Memory B cell (primary cell): ENCODE measurements at places on chromosomes 1 and 21.

GRCh38 chr1:221169447-221169889 is 290.2 kb downstream of the HLX start:
- H3K27ac ChIP-seq = no peak overlapping the region
- peaks cover 2% of the 10 kb centered on the region for H3K27me3 ChIP-seq
- H3K36me3 ChIP-seq = peaks cover 7% of the 10 kb centered on the region
- no peak overlapping the region for H3K4me3 ChIP-seq
- no peak for DNase-seq
- peaks cover 43% of the 10 kb centered on the region for H3K4me1 ChIP-seq

DNA sequence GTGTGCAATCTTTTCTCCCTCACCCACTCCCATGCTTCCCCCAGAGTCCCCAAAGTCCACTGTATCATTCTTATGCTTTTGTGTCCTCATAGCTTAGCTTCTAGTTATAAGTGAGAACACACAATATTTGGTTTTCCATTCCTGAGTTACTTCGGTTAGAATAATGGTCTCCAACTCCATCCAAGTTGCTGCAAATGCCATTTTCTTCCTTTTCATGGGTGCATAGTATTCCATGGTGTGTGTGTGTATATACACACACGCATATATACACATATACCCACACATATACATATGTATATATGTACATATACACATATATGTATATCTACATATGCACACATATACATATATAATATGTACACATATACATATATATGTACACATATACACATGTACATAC is 69.3 kb downstream of the ERG start:
- no peaks in the 10 kb centered on the region for H3K36me3 ChIP-seq
- no peak for DNase-seq
- no peak overlapping the region for H3K27ac ChIP-seq
- H3K27me3 ChIP-seq = no peaks in the 10 kb centered on the region
- no peak overlapping the region for H3K4me3 ChIP-seq

- H3K27ac ChIP-seq = no peak overlapping the region
- H3K27me3 ChIP-seq = peaks cover 6% of the 10 kb centered on the region
- no peak overlapping the region for H3K4me3 ChIP-seq
- no peak for DNase-seq
These were observed 13.6 kb downstream of the GABRD start for GRCh38 chr1:2032737-2033136.

DNA sequence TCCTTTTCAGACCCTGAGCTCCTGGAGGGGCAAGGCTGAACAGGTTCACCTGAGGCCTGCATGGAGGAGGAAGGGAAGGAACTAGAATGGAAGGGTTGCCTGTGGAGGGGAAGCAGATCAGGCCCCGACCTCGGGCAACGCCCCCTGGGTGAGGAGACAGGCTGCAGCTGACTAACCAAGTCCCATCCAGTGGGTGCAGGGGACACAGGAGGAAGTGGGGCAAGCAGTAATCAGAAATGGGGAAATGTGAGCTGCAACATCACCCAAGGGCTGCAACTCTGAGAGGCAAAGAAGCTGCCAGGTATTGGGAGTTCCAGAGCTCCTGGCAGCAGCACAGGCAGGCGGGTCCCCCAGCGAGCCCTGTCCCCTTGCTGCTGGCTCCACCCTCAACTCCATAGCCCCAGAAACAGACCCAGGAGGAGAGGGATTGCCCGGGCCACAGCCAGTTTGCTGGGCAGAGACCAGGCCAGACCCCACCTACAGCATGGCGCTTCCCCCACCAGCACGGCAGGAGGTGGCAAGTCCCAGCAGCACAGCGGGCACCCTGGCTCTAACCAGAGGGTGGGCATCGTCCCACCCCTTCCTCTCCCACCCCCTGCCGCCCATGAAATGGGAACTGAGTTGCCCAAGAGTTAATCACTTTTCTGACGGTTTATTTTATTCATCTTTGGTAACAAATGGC is 38.5 kb downstream of the MRPL37 start:
- H3K27me3 ChIP-seq = no peaks in the 10 kb centered on the region
- H3K4me3 ChIP-seq = no peak overlapping the region
- no peak overlapping the region for H3K27ac ChIP-seq
- H3K4me1 ChIP-seq = peaks cover 3% of the 10 kb centered on the region
- DNase-seq = no peak

- DNase-seq = no peak
- peaks cover 9% of the 10 kb centered on the region for H3K4me1 ChIP-seq
- H3K27me3 ChIP-seq = peaks cover 2% of the 10 kb centered on the region
- no peak overlapping the region for H3K4me3 ChIP-seq
These were observed 132.6 kb upstream of the CTTNBP2NL start for GRCh38 chr1:112263453-112263852.

DNA sequence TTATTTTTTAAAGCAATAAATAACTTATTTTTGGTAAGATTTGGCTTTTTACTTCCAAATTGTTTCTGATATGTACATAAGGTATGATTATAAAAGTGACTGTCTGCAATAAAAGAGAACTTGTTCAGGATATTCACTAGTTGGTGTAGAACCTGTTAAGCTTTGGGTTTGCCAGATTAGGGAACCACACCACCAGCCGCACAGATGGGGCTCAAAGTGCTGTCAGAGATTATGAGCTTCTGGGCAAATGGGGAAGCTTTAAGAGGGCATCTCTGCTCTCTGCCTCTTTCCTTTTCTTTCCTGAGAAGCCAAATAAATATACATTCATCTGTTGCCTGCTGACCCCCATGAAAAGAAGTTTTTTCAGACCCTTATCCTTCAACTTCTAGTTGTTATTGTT is 25.4 kb downstream of the IVNS1ABP start:
- peak overlapping the region; percentile 11 for H3K27ac ChIP-seq
- H3K36me3 ChIP-seq = peaks cover 8% of the 10 kb centered on the region
- no peak overlapping the region for H3K4me3 ChIP-seq
- H3K27me3 ChIP-seq = no peaks in the 10 kb centered on the region
- H3K4me1 ChIP-seq = peaks cover 8% of the 10 kb centered on the region

GRCh38 chr1:26583646-26584485 is 54.3 kb downstream of the RPS6KA1 start:
- DNase-seq = no peak
- H3K36me3 ChIP-seq = no peaks in the 10 kb centered on the region
- H3K27ac ChIP-seq = no peak overlapping the region
- H3K4me1 ChIP-seq = no peaks in the 10 kb centered on the region
- H3K4me3 ChIP-seq = no peak overlapping the region
- H3K27me3 ChIP-seq = no peaks in the 10 kb centered on the region

GRCh38 chr1:232183802-232184201 is 446.1 kb downstream of the SIPA1L2 start:
- peaks cover 7% of the 10 kb centered on the region for H3K27me3 ChIP-seq
- H3K36me3 ChIP-seq = no peaks in the 10 kb centered on the region
- no peak overlapping the region for H3K4me3 ChIP-seq

- DNase-seq = no peak
- no peak overlapping the region for H3K27ac ChIP-seq
- H3K36me3 ChIP-seq = peaks cover 11% of the 10 kb centered on the region
- no peaks in the 10 kb centered on the region for H3K27me3 ChIP-seq
These were observed 10.8 kb downstream of the SLAMF1 start for GRCh38 chr1:160636076-160636475.

GRCh38 chr1:211643324-211644212 is 31.9 kb downstream of the NEK2 start:
- no peak overlapping the region for H3K27ac ChIP-seq
- no peaks in the 10 kb centered on the region for H3K27me3 ChIP-seq
- H3K36me3 ChIP-seq = no peaks in the 10 kb centered on the region
- H3K4me1 ChIP-seq = peaks cover 3% of the 10 kb centered on the region

GRCh38 chr1:204438628-204439027 is 27.0 kb upstream of the PPP1R15B start:
- H3K36me3 ChIP-seq = peaks cover 42% of the 10 kb centered on the region
- no peak overlapping the region for H3K27ac ChIP-seq

DNA sequence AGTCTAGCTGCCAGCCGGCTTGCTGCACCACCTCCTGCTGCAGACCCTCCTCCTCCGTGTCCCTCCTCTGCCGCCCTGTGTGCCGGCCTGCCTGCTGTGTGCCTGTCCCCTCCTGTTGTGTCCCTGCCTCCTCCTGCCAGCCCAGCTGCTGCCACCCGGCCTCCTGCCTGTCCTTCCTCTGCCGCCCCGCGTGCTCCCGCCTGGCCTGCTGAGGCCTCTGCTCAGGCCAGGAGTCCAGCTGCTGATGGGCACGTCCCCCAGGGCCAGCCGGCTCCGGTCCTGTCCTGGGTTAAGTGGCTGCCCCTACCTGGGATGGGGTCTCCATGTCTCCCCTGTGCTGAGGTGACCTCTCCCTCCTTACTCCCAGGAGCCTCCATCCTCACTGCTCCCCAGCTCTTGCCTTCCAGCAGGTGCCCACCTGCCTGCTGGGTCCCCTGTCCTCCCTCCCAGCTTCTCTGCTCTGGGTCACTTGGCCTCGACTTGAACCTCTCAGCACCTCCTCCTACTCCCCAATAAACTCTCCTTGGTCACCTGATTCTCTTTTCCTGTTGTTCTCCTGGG is 870 bp downstream of the KRTAP10-8 start:
- H3K27me3 ChIP-seq = peaks cover 18% of the 10 kb centered on the region
- H3K4me1 ChIP-seq = no peaks in the 10 kb centered on the region
- no peak overlapping the region for H3K27ac ChIP-seq
- H3K36me3 ChIP-seq = peaks cover 9% of the 10 kb centered on the region

GRCh38 chr1:3021233-3021671 is at the start of gene ACTRT2:
Gene ACTRT2, plus strand, starts transcription at chr1:3021467. Its CDS starts 220 bp downstream, at chr1:3021687.
- no peaks in the 10 kb centered on the region for H3K27me3 ChIP-seq
- no peak for DNase-seq
- no peak within 1 kb of the TSS for H3K27ac ChIP-seq
- H3K4me1 ChIP-seq = no peaks in the 10 kb centered on the region

DNA sequence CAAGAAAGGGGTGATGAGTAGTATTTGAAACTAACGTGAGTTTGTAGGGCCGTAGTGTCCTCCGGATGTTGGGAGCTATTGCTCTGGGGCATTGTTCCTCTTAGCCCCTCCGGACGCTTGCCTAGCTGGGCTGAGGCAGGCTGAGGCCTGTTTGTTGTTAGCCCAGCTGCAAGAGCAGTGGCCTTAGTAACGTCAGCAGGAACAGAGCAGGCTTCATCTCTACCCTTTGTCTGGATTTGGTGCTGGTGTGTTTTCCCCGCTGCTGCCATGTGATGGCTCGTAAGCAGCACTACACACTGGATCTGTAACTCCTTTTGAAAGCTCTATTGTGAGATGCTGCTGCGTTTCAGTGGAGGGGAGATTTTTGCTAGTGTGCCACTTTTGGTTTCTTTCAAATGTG is 57.6 kb downstream of the DNM3 start:
- peaks cover 8% of the 10 kb centered on the region for H3K27me3 ChIP-seq
- H3K4me1 ChIP-seq = no peaks in the 10 kb centered on the region
- no peak overlapping the region for H3K4me3 ChIP-seq
- DNase-seq = no peak

DNA sequence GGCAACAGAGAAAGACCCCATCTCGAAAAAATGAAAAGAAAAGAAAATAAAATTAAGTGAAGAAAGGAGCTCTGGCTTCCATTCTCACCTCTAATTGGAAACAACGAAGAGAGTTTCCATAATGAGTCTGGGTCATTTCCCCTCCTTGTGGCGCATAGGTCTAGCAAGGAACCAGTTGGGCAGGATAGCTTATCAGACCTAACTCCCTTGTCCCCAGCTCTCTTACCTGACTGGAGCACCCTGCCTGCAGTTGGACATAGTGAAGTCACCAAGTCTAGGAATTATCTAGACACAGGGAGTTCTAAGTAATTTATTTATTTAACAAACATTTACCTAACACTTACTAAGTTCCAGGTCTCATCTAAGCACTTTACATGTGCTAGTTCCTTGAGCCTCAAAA is 63.0 kb upstream of the RAB4A start:
- no peak for DNase-seq
- no peaks in the 10 kb centered on the region for H3K4me1 ChIP-seq
- H3K4me3 ChIP-seq = no peak overlapping the region
- H3K27me3 ChIP-seq = peaks cover 1% of the 10 kb centered on the region
- no peaks in the 10 kb centered on the region for H3K36me3 ChIP-seq

- no peaks in the 10 kb centered on the region for H3K36me3 ChIP-seq
- H3K4me1 ChIP-seq = no peaks in the 10 kb centered on the region
- DNase-seq = no peak
- H3K27me3 ChIP-seq = peaks cover 2% of the 10 kb centered on the region
These were observed 601.7 kb downstream of the NPHP4 start for GRCh38 chr1:5390504-5390903.

DNA sequence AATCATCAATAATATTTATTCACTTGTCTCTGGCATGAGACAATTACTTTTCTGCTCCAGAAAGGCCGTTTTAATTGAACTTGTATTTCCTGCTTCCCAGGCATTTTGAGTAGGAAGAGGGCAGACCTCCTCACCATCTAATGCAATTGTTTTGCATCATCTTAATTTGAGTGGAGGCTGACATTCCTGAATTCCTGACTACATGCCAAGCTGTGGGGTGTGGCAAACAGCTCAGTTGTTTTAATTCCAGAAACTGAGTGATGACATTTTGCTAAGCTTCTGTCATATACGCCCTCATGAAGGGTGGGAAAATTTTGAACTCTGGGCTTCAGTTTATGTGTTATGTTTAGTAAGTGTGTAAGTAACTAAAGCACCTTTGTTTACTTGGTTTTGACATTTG is 125.4 kb upstream of the USP25 start:
- H3K4me3 ChIP-seq = no peak overlapping the region
- H3K36me3 ChIP-seq = no peaks in the 10 kb centered on the region
- DNase-seq = no peak
- H3K27me3 ChIP-seq = peaks cover 4% of the 10 kb centered on the region

DNA sequence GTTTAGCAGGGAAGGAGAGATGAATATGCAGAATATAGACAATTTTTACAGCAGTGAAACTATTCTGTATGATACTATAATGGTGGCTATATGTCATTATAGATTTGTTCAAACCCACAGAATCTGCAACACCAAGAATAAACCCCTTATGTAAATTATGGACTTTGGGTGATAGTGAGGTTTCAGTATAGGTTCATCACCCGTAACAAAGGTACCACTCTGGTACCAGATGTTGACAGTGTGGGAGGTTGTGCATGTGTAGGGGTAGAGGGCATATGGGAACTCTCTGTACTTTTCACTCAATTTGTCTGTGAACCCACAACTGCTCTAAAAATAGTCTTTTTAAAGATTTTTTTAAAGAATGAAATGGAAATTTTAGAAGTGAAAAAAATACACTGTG is 29.9 kb upstream of the PRDX6 start:
- no peak overlapping the region for H3K27ac ChIP-seq
- H3K4me3 ChIP-seq = no peak overlapping the region
- peaks cover 13% of the 10 kb centered on the region for H3K4me1 ChIP-seq
- H3K27me3 ChIP-seq = no peaks in the 10 kb centered on the region
- no peak for DNase-seq

- H3K27me3 ChIP-seq = peaks cover 22% of the 10 kb centered on the region
- no peak overlapping the region for H3K27ac ChIP-seq
- DNase-seq = no peak
- H3K4me3 ChIP-seq = no peak overlapping the region
- H3K4me1 ChIP-seq = no peaks in the 10 kb centered on the region
These were observed 14.3 kb upstream of the OLIG2 start for GRCh38 chr21:33011462-33011861.
